BJ (cell line): ENCODE measurements at places on chromosomes 6 and 20.

DNA sequence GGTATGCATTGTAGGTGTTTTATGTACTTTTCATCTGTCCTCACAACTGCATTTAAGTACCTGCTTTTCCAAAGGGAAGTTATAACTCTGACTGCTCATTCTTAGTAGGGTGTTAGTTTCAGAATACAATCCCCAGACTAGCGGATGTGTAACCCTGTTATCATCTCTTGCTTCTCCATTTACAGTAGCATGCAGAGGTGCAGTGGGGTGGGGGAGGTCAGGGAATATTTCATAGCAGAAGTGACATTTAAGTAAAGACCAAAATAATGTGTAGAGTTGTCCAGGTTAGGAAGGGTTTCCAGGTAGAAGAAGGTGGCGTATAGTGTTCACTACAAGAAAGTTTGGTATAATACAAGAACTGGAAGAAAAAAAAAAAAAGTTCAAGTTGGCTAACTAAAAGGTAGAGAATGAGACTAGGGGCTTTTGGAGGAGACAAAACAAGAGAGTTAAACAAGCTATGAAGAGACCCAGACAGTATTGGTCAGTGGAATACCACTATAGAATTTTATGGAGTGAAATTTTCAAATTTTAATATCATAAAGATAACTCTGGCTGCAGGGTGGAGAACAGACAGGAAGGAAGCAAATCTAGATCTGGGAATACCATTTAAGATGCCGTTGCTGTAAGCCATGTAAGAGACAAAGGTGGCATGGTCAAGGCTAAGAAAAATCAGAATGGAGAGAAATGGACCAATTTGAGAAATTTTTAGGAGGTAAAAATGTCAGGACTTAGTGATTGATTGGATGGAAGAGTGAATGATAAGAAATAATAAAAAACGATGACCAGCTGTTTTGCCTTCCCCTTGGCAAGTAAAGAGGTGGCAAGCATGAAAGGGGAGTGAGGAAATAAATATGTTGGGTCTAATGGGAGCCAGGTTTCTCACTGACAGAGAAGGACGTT lies 2.2 kb upstream of the AHI1 start:
- no peak for DNase-seq

GRCh38 chr6:154509421-154510143 lies 903 bp downstream of the CNKSR3 start:
- DNase-seq: no peak

- no peak for DNase-seq
Measured at GRCh38 chr20:3203315-3204123, 963 bp downstream of the DDRGK1 start.

DNA sequence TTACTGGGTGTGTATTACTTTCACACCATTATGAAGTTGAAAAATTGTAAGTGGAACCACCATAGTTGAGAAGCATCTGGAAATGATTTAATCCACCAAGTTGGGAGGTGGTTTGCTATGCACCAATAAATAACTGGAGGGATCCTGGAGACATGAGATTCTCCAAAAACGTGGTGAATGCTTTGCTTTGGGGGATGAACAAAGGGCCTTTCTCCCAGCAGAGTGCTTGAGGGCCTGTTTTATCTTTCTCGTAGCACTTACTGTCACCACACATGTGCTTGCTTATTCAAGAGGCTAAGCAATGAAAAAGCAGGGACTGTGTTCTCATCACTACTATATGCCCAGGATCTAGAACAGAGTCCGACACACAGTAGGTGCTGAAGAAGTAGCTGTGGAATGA lies 371.1 kb downstream of the DHX35 start:
- no peak for DNase-seq

DNA sequence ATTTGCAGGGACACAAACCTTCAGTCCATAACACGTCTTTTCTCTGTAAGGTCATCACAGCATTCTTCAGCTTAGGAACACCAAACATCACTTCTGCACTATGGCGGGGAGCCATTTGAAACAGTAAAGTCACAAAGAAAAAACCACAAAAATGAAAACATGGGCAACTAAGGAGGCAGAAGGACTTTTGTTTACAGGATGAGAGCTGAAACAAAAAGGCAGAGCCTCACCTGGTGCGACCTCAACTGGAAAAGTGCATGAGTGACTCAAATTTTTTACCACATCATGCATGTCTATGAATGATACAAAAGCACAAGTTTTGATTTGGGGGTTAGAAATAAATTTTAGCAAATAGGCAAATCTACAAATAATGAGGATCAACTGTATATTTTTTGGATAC lies 68.2 kb upstream of the TNFAIP3 start:
- no peak for DNase-seq

DNA sequence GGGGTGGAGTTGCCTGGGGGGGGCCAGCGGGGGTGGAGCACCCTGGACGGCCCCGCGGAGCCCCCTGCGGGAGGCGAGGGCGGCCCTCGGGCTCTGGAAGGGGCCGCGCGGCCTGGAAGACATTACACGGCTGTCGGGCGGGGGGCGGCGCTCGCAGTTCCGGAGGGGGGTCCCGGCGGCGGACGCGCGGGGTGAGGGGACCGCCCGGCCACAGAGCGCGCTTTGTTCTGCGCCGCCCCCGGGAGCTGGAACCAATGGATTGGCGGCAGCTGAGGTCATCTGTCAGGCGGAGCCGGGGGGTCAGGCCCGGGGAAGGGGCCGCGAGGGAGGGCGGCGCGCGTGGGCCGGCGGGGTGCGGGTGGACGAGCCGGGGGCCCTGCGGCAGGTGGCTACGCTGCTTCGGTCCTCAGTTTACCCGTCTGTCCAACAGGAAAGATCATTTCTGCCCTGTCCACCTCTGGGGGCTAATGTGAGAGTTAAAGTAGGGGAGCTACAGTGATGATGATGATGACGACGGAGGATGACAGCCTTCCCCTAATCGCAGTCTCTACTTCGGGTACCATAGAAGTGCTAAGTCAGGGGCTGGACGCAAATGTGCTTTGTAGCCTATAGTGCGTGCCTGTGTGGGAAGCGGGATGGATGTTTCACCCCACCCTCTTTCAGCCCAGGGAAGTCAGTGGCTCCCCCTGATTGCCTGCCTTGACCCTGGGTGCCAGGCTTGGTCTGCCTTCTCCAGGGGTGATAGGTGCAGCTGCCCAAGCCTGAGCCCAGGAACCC lies 10.4 kb downstream of the SRXN1 start:
- no peak for DNase-seq

DNA sequence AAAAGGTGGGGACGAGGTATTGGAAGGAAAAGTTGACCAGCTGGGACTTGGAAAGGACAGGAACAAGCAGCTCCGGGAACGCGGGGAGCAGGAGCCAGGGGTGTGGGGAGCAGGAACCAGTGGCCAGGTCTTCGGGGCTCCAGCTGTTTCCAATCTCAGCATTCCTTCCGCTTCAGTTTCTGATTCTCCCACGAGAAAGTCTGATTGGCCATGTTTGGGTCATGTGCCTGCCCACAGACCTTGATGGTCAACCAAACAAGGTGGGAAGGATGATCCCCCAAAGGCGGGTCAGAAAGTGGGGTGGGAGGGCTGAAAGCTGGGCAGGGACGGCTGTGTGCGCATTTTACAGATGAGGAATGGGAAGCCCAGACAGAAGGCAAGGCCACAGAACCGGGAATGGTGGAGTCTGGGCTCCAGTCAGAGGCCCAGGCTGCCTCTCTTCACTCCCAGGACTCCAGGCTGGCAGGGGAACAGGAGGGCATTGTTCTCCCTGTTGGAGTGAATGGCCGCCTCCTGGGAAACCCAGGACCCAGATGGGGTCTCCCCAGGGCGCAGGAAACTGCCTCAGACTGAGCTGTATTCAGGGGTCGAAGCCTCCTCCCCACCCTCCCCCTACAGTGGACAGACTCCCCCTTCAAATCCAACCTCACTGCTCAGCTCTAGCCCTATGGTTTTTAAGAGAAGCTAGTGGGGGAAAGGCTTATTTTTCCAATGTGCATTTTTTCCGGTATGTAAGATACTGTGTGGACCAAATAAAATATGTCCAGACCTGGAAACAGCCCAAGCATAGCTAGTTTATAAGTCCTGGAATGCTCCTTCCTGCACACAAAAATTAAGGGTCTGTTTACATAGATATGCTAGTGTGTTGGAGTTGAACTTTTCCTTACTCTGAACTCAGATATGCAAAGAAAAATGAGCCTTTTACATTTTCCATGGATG lies 12.2 kb upstream of the PTGIS start:
- DNase-seq: no peak

DNA sequence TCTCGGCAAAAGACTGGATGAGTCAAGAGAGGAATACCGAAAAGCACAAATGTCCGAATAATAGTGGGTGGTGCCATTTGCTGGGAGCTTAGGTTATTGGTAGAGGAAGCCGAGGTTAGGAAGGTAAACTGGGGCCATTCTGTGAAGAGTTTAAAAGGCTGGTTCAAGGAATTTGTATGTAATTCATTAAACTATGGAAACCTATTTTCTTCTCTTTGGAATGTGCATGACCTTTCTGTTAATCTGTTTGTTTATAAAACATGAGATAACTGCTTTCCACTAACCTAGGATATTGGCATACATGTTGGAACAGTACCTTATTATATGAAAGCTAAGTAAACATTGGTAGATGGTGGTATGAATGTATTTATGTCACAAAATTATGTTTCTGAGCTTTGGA lies 71.8 kb downstream of the LCA5 start:
- DNase-seq: no peak

DNA sequence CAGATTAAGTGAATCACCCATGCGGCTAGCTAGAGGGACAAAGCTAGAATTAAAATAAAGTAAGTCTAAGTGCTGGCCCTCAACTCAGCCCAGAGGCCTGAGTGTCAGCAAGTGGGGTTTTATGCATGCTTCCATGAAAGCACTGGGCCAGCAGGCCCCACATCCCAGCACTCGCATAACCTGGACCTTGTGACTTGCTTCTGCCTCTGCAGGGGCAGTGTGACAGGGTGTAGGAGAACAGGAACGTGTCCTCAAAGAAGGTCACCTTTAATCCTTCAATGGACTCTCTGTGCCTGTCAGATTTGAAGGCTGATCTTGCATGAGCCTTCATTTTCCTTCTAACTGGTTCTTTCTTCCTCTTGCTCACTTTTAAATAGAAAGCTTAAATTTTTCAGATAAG lies 183.4 kb downstream of the ALDH8A1 start:
- DNase-seq: no peak

GRCh38 chr20:50192364-50193198 lies 2.0 kb downstream of the CEBPB start:
- no peak for DNase-seq

DNA sequence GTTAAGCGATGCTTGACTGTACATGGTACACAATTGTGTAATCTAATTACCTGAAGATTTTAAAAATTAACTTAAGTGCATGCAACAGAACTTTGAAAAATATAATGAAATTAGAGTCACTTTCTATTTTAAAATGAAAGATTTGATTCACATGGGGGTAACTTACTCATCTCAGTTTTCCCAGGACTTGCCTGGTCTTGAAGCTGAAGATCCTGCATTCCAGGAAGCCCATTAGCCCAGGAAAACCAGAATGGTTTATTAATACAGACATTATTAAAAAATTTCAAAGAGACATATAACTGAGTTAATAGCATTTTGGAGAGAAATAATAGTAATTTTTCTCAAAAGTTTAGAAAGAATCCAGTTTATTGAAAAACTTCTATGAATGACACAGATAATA lies 190.6 kb downstream of the SIM1 start:
- no peak for DNase-seq

GRCh38 chr6:89999945-90000825 lies 105.9 kb downstream of the GJA10 start:
- DNase-seq: no peak

- peak; percentile 0 for DNase-seq
Measured at GRCh38 chr6:91299544-91300491, 712.9 kb upstream of the MAP3K7 start.

DNA sequence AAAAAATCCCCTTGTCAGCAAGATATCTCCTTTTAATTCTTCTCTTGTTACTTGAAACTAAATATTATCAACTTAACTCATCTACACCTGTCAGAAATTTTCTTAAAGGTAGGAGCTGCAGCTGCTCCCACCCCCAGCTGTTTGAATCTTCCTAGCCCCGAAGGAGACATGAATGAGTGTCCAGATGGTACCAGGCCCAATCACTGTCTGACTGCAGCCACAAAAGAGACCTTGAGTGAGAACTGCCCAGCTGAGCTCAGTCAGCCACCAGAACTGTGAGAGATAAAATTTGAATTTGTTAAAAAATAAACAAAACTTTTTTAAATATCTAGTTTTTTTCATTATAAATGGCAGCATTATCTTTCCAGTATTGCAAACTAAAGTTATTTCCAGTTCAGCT lies 84.7 kb downstream of the PRSS35 start:
- DNase-seq: no peak

GRCh38 chr20:2364044-2364443 lies 16.7 kb upstream of the TGM6 start:
- no peak for DNase-seq

DNA sequence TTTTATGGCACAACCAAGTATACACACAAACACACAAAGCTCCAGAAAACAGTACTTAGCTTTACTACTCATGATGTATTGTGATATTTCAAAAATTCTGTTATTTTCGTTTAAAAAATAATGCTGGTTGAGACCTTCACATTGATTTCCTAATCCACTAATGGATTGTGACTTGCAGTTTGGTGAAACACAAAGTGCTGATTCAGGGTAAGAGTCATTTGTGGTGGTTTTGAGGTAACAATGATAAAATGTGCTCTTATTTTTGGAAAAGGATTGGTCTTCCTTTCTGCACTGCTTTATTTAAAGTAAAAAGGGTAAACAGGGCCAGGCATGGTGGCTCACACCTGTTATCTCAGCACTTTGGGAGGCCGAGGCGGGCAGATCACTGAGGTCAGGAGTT lies 1.9 kb downstream of the AAR2 start:
- no peak for DNase-seq

- DNase-seq: peak; percentile 96
Measured at GRCh38 chr6:160974304-160974771, 17.2 kb upstream of the MAP3K4 start.

- DNase-seq: no peak
Measured at GRCh38 chr6:12138381-12138780, 126.3 kb downstream of the HIVEP1 start.

DNA sequence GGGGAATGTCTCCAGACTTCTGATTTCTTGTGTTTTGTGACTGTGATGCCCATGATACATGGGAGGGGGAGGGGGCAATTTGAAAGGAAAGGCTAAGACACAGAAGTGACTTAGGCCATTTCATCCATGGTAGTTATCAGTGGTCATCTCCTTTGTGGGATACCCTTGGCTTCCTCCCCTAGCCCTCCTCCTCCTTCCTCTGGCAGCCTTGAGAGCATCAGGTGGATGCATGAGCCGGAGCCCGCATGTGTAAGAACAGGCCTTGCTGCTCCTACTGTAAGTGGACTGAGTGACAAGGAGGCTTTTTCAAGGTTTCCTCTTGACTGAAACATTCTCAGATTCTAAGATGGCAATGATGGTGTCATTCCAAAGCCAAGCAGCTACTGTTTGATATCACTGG lies 874 bp downstream of the CD83 start:
- DNase-seq: no peak

- DNase-seq: peak; percentile 11
Measured at GRCh38 chr6:87436435-87436834, 28.7 kb downstream of the CFAP206 start.
